Amniotic stem cell (primary cell): ENCODE measurements at places on chromosomes 12 and 14.
A peak's percentile ranks its signal among the peaks of the same experiment; 100 is the strongest.

- DNase-seq: no peak
Observed at GRCh38 chr14:27995691-27996090, 770.9 kb upstream of the FOXG1 start.

DNA sequence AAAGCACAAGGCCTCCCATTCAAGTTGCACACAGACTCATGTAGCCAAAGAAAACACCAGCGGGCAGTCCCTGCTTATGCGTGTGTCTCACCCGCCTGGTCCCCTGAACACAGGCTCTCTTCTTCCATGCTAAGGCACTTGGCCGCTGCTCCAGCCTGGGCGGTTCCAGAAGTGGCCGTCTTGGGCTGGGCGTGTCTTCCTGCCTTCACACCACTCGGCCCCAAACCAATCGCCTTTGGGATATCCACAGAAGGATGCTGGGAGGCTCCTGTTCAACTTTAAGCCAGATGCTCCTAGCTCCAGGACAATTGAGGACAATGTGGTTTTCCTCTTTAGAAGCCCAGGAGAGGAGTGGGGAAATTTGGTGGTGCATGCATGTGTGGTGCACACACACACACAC lies 2.2 kb downstream of the SCARB1 start:
- DNase-seq: no peak

DNA sequence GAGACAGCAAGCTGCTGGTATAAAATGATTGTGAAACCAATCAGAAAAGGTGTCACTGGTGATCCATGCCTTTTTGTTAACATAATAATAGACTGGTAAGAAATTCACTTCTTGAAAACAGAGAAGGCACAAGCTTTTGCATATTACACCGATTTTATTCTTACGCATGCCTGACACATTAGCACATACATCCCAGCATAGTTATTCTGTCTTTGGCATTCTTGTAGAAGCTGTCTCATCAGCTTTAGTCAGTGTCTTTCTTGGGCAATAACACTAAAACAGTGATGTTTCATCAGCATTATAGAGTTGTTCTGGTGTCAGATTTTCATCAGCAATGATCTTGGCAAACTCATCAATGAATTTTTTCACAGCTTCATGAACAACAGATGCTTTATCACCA lies 283.4 kb upstream of the TMTC1 start:
- DNase-seq: peak; percentile 6

DNA sequence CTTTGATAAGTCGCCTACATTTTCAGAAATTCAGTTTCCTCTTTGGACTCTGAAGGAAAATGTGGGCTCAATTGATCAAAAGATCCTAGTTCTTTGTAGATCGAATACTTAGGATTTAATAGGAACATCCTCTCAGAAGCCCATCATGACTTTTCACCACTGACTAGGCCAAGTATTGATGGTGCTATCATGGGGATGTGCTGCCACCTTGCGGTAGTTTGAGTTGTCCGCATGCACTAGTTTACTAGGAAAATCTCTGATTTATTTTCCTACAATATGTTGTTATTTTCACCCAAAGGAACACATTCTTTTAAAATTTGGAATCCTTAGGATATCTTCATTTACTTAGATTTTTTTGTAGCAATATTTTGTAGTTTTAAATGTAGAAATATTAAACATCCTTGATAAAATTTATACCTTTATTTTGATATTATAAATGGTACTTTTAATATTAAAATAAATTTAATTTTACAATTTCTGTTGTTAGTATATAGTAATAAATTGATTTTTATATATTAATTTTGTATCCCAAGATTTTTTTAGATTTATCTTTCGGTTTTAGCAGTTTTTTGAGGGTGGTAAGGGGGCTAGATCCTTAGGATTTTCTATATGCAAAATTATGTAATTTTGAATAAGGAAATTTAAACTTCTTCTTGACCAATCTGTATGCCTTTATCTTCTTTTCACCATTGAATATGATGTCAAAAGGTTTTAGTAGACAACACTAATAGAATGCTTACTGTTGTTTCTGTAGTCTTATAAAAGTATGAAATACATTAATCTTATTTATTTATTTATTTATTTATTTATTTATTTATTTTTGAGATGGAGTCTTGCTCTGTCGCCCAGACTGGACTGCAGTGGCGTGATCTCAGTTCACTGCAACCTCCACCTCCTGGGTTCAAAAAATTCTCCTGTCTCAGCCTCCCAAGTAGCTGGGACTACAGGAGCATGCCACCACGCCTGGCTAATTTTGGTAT lies 52.9 kb upstream of the OR9K2 start:
- peak; percentile 31 for DNase-seq

- no peak for DNase-seq
Observed at GRCh38 chr12:26872625-26873024, 39.6 kb upstream of the ITPR2 start.

- no peak for DNase-seq
Observed at GRCh38 chr12:1607940-1608712, 13.7 kb upstream of the FBXL14 start.

GRCh38 chr14:69240527-69241173 lies 19.3 kb upstream of the GALNT16 start:
- no peak for DNase-seq

DNA sequence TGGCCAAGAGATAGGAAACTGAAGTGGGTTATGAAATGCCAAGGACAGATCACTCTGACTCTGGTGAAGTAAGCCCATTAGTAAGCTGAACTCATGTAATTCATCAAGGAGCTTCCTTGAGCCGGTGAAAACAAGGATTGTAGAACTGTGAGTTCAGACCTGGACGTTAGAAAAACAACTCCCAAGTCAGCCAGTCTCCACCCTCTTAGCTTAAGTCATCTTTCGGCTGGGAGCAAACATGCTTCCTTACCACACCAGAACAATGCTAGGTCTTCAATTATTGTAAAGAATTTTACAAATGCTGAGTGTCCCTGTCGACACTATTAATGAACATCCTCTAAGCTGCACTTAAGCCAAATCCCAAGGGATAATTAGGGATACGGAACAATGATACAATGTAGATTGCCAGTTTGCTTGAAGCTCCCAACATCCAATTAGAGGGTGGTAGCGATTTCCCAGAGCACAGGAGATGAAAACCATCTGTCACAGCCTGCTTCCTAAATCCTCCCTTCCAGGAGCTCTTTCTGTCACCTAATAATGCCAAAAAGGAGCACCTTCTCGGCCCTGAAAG lies 45.7 kb upstream of the VASH1 start:
- no peak for DNase-seq

DNA sequence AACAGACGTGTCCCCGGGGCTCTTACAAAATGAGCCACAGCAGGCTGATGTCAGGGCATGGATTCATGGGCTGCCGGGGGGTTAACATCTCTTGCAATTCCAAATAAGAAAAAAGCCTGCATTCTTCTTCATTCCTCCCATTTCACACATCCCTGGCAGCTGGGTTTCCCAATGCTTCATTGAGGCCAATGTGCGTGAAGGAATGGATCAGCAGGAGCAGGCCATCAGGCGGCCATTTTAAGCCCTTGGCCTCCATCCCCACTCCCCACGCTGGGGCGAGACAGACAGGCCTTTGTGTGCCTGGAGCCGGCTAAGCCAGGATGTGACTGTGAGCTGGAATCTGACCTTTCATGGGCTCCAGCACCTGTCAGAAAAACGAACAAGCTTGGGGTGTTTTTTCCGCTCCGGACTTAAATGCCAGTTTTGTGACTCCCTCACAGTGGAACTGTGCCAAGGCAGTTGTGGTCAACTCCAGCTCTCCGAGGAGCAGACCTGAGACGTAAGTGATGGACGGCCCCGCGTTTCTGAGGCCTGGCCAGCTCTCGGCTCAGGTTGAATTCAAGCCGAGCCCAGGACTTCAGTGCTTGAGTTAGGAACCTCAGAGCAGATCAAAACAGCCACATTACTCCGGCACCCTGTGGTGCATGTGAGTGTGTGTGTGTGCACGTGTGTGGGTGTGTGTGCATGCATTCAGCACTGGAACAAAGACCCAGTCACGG lies 133.1 kb downstream of the TMEM30B start:
- peak; percentile 78 for DNase-seq

GRCh38 chr14:57008534-57008933 lies 198.3 kb upstream of the OTX2 start:
- DNase-seq: no peak

GRCh38 chr12:13179211-13180074 lies 17.1 kb upstream of the EMP1 start:
- DNase-seq: no peak

DNA sequence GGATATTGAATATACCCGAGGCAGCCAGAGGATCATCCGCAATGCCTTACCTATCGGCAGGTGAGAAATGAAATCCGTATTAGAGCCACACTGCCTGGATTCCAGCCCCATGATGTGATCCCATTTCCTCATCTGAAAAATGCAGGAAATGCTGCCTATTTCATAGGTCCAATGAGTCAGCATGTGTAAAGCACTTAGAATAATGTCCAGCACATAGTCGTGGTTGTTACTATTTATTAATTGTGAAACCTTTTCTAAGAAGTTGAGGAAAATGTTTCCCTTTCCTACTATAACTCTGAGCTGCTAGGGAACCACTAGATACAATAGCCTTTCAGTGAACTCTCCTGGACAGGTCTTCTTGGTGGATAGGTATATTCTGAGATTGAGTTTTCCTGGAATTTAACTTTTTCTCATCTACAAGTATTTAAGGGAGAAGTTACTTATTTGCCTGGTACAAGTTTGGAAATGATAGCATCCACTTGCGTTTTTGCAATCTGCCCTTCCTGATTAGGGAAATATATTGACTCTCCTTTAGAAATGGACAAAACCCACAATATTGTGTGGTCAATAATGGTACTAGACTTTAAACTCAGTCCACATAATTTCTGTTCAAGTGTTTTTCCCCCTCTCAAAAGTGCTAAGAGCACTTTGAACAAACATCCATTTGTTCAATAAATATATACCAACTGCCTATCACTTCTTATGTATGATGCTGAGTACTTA lies 12.2 kb downstream of the POLR3B start:
- DNase-seq: peak; percentile 40

- DNase-seq: no peak
Observed at GRCh38 chr14:94476023-94476422, at the start of gene SERPINA9. TSS of gene SERPINA9 (minus strand) at chr14:94476197. CDS start at chr14:94469840, 6,357 bp downstream.

GRCh38 chr12:132075026-132075713 lies 68.9 kb downstream of the DDX51 start:
- DNase-seq: no peak

DNA sequence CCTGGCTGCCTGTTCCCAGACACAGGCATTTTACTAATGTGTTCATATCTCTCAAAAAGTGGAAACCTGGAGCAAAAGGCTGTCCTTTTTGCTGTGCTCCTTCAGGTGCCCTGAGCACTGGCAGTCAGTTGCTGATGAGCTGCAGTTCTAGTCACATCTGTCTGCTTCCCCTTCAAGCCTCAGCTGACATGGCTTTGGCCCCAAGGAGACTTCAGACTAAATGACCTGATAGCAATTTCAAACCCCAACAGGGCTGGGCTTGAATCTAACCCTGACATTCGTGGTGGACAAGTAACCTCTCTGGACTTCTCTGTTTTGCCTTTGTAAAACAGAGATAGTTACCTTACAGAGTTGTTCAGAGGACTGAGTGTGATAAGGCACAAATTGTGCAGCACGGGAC lies 5.7 kb downstream of the SERPINA9 start:
- DNase-seq: no peak

DNA sequence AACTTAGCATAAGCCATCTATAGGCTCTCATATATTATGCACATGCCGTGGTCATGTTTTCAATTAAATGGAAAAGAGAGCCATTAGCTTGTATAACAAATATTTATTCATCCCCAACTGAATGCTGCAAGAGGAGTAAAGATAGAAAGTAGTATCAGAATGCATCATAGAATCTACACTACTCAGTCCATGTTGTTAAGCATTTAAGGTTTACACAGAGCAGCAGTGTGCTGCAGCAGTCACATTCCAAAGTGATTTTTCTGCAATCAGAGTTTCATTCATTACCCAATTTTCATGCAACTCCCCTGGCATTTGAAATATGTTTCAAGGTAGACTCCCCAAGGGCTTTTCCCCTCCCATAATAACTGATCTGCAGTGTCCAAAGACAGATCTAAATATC lies 82.2 kb upstream of the LMO3 start:
- no peak for DNase-seq
